Stimulated activated naive B cell treated with anti-CD40 and anti-IgM and Interleukin-4, amounts not matched to agents 10 μg/mL and 1 μg/mL and 100 μg/mL, for 72 hours (primary cell): ENCODE measurements at places on chromosomes 2 and 18.

DNA sequence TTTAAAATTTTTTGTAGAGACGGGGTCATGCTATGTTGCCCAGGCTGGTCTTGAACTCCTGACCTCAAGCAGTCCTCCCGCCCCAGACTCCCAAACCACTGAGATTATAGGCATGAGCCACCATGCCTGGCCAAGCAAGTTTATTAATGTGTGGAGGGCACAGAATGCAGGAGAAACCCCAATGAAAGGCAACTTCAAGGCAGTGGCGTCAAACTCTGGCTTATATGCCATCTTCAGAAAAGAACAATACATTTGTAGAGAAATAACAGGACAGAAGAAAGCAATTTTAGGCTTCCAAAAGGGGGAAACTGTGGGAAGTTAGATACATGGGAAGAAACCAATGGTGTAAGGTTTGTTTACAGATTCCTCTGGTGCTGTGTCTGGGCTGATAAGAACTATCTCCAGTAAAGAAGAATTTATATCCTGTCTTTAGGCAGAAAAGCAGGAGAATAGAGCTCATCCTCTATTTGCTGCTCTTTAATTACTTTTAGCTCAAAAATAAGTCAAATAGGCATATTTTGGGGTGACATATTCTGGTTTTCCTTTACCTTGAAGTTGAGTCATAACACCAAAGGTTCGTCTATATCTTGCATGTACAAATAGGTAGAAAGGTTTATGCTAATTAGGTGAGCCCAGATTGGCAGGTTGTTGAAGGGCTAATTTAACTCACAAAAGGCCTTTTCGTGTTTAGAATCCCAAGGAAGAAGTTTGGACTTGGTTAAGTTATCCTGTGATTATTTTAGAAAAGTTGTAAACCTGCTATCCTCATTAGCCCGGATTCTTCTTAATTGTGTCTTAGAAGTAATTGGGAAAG lies 26.0 kb upstream of the TMEM214 start:
- no peak for DNase-seq

- no peak for DNase-seq
These were observed 1779.7 kb upstream of the CELF4 start for GRCh38 chr18:39345321-39345720.

DNA sequence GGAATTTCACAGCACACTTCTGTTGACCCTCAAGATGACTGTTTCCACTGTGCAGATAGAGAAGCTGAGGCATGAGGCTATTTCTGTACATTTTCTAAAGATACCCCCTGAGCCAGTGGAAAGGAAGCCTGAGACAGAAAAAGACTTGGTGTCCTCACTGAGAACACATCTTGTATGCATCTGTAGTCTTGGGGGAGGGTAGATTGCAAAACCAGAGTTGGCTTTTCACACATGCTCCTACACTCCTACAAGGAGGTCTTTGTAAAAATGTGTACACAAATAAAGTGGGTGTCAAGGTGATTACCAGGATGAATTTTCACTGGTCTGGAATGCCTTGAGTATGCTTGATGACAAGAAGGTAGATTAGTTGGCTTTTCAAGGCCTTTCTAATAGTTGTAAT lies 98.0 kb downstream of the KCTD18 start:
- DNase-seq: no peak

DNA sequence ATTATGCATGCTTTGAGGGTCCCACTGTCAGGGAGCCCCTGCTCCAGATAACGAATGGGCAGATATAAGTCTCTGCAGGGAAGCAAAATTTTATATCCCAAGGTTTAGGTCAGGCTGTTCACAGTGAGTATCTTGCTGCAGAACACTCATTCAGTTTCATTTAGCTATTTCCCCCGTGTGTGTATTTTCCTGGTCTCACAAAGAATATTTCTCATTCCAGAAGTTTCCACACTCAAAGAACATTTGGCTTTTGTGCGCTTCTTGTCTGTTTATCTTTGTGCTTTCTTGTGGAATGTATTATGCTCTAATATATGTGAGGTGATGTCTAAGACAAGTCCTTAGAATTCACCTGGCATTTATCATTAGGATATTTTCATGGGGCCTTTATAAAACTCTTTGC lies 140.4 kb upstream of the MMADHC start:
- DNase-seq: no peak

- no peak for DNase-seq
These were observed 68.6 kb downstream of the TNP1 start for GRCh38 chr2:216791303-216791702.

- DNase-seq: no peak
These were observed 55.2 kb upstream of the SEMA4C start for GRCh38 chr2:96924775-96925747.

GRCh38 chr2:137769406-137769805 lies 194.9 kb upstream of the HNMT start:
- DNase-seq: no peak
